ENCODE measurements at places on chromosomes 2 and 18.

GRCh38 chr2:235606004-235606715 lies 112.3 kb downstream of the AGAP1 start:
- peak; percentile 74 for DNase-seq

GRCh38 chr2:160752475-160753330 lies 259.1 kb upstream of the RBMS1 start:
- DNase-seq = no peak

GRCh38 chr2:18439716-18440115 lies 120.7 kb downstream of the RDH14 start:
- DNase-seq = no peak

DNA sequence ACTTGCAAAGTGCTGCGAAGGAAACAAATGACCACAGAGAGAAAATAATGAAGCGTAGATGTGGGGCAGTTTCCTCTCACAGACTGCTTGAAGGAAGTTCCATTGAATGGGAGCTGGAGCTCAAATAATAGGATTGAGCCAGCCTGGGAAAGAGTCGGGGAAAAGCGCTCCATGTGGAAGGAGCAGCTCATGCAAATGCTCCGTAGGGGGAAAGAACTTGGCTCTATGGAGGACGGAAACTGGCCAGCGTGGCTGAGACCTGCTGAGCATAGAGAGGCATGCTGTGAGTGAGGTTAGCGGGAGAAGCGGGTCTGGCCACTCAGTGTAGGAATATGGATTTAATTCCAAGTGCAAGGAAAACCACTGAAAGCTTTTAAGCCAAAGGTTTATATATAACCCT lies 28.6 kb upstream of the VIT start:
- no peak for DNase-seq

GRCh38 chr2:171247741-171248662 lies 87.3 kb upstream of the TLK1 start:
- no peak for DNase-seq

GRCh38 chr2:146123714-146124113 lies 1603.8 kb upstream of the ZEB2 start:
- DNase-seq = no peak

DNA sequence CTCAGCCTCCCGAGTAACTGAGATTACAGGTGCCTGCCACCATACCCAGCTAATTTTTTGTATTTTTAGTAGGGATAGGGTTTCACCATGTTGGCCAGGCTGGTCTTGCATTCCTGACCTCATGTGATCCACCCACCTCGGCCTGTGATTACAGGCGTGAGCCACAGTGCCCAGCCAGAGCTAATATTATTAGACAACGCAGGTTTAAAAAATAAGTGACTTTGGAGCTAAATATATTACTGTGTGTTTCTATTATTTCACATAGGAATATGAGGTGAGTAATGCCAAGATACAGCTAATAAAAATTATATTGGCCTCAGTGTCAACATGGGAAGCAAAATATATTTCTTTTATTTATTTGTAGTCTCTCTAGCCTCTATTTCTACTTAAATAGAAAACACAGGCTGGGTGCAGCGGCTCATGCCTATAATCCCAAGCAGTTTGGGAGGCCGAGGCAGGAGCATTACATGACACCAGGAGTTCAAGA lies 120.2 kb downstream of the C2orf74 start:
- no peak for DNase-seq

- no peak for DNase-seq
Observed at GRCh38 chr2:8441986-8442385, 239.9 kb upstream of the ID2 start.

GRCh38 chr18:8631265-8631664 lies 22.0 kb downstream of the RAB12 start:
- DNase-seq = no peak

DNA sequence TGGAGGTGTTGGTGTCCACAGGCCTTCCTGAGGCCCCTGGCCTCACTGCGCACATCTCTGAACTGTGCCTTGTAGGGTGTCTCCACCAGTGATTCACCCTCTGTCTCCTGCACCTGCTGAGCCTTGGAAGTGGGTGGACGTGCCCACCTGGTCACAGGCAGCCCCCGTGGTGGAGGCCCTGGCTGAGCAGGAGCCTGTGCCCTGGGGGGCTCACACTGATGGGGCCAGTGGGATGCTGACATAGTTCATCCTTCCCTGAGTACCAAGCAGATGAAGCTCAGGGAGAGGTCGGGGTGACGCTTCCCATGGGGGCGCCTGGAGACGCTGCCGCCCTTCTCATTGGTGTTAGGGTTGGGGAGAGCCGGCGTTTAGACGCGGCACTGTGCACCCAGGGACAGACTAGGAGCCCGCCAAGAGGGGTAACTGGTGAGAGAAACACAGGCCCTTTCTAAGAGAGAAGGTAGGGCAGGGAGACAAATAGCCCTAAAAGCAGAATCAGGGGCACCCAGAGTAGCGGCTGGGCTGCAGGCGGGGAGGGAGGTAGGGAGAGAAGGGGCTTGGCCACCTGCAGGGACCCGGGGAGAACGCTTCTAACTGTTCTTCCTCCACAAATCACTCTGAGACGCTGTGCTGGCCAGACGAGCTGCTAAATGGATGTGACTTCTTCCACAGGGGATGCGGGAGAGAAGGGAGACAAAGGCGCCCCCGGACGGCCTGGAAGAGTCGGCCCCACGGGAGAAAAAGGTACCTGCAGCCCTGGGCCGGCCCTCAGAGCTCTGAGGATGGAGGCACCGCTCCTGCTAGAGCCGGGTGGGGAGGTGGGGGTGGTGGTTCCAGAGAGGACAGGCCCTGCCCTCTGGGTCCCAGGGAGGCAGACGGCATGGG lies 18.0 kb downstream of the COLEC11 start:
- DNase-seq = no peak

DNA sequence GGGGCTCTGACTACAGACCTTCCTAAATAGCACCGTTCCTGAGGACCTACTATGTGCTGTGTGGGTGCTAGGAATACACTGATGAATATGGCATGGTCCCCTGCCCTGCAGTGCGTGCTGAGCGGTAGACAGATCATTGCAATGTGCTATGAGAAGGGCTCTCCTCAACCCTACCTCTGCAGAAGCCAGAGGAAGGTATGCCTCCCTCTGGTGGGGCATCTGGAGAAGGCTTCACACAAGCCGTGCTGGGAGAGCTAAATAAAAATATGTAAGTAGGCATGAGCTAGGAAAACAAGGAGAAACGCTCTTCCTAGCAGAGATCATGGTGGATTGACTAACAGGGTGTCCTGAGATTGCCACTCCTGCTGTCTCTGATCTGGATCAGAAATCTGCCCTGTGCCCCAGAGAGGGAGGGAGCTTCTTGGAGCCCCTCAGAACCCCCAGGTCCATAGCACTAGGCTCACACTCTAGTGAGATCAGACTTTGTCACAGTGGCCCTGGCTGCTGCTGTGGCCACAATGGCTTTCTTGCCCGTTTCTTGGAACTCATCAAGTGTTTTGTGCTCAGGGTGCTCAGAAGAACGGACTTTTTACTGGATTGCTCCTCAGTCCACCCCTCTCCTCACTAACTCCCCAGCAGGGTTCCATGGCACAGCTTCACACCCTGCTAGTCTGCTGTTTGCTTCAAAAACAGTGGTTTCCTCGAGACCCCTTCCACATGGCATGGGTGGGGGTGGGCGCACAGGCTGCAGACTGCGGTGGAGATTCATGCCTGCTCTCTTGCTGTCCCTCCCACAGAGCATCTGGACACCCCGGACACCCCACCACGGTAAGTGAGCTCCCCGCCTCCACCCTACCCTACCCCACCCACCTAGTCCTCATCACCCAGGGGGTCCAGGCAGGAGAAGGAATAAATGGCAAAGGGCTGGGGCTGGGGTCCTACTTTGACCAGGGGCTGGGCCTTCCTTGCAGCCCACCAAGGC lies 14.2 kb downstream of the SIGLEC15 start:
- DNase-seq = peak; percentile 74

DNA sequence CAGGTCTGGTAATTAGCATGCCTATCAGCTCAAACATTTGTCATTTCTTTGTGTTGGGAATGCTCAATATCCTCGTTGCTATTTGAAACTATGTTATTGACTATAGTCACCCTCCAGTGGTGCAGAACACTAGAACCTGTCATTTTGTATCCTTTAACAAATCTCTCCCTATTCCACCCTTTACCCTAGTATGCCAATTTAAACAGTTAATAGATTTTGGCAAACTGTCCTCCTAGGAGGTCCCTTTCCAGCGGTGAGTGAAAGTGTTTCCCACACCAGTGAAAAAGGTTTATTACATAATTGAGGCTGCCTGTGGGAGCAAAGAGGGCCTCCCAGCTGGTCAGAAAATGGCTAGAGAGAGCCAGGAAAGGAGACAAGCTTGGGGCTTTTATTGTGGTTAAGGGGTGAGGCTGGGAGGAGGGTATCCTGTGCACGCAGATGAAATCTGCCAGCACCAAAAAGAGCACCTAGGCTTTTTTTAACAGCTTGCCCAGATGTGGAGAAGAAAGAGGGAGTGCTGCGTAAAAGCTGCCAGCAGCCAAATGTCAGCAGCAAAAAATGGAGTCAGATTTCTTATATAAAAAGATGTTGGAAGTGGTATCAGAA lies 1.8 kb upstream of the DRC1 start:
- DNase-seq = no peak

GRCh38 chr2:156448766-156449165 lies 12.6 kb downstream of the GPD2 start:
- no peak for DNase-seq

DNA sequence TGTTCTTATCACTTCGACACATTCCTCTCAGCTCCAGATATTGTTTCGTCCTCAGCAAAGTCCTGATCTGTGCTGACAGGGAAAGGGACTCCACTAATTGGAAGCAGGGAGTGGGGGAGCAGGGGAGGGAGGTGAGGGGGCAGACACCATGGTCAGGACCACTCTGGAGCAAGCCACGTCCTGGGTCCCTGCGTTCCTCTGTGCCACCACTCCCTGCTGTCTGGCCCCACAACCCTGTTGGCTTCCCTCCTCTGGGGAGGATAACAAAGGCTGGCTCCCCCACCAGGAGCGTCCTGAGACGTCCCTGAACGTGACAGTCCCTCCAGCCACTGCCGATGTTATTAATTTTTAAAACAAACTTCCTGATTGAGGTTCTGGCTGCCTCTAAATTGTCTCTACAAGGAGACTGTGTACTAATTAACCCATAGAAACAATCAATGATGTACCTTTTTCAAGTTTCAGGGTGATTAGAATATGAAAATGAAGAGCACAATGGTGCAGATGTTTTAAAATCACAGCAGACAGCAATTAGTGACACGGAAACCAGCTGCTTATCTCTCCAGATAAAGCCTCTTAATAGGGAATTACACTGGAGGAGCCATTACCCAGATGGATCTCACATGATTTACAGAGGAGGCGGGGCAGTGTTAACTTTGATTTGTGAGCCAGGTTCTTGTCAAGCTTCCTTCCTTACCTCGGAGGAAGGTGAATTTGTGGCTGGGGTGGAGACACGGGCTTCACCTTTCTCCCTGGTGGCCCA lies 257.5 kb downstream of the SETBP1 start:
- DNase-seq = no peak

- DNase-seq = peak; percentile 88
Observed at GRCh38 chr2:69177063-69177771, 164.2 kb downstream of the ANTXR1 start.

GRCh38 chr18:58952858-58953257 lies 88.2 kb downstream of the ZNF532 start:
- DNase-seq = peak; percentile 13

DNA sequence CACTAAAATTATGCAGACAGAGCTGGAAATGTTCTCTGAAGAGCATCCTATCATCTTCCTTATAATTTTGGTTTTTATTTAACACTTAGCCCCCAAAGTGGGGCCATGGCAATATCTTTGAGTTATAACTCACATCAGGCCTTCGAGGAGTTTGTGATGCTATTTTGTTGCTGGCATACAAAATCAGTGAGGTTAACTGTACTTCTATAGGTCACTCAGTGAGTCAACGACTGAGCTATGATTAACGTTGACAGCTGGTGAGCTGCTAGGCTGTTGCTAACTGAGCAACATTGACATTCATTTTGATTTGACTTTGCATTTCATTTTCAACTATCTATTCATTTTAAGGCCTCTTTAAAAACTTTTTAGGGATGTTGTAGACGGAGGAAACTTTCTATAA lies 50.0 kb downstream of the GPD2 start:
- DNase-seq = no peak

DNA sequence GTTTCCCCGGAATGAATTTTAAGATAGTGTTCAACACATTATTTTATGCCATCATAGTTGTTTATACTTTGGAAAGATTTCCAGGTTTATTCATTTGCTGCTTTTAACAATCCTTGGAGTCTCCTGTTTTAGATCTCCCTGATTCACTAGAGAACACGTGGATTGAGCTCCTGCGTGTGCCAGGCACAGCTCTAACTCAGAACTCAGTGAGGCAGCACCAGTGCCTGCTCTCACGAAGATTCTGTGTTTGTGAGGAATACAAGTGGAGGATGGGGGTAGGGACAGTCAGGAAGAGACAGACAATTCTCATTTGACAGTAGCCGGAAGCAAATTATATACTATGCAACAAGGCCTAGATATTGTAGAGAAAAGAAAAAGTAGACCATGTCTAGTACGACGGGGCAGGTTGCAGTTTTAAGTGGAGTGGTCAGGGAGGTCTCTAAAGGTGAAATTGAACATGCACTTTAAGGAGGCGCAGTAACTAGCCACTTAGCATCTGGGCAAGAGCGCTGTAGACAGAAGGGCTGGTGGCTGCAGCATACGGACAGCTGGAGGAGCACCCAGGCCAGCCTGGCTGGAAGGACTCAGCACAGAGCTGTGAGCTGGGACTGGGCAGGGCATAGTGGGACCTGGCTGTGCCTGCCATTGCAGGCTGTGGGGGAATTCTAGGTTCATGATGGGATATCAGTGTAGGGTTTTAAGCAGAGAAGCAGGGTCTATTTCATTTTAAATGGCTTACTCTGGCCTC lies 24.3 kb downstream of the RNF144A start:
- no peak for DNase-seq

DNA sequence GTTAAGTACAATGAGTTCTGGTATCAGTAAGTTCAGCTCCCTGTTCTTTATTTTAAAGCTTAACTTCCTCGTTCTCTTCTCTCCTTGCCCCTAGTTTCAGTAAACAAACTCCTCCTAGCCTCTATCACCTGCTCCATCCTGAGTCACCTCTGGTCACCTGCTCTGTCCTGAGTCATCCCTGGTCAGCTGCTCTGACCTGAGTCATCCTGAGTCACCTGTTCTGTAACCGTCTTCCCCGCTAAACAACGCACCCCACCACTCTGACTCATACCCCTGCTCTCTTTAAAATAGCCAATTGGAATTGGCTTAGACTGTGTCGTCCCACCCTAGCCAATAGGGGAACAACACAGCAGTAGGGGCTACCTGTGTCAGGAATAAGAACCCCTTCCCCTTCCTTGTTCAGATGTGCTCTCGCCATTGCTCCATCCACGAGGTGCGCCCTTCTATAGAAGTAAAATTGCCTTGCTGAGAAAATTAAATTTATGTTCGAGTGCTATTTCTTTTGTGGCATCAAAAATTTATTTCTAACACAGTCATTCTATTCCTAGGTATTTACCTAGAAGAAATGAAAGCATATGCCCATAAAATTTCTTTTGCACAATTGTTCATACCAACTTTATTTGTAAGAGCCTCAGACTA lies 24.9 kb upstream of the RMND5A start:
- DNase-seq = no peak

- peak; percentile 69 for DNase-seq
Observed at GRCh38 chr18:11955239-11956029, 25.9 kb upstream of the IMPA2 start.
